ENCODE measurements at places on chromosomes 5 and 9.
A peak's percentile ranks its signal among the peaks of the same experiment; 100 is the strongest.

GRCh38 chr5:98516701-98517100 is 256.8 kb upstream of the RGMB start:
- ATAC-seq, result no peak

GRCh38 chr5:72523960-72524582 is 16.9 kb upstream of the ZNF366 start:
- ATAC-seq, result peak; percentile 59

GRCh38 chr9:123382653-123383511 is 26.9 kb downstream of the CRB2 start:
- ATAC-seq, result no peak

GRCh38 chr5:34923694-34924461 is 5.5 kb upstream of the DNAJC21 start:
- peak; percentile 87 for ATAC-seq

DNA sequence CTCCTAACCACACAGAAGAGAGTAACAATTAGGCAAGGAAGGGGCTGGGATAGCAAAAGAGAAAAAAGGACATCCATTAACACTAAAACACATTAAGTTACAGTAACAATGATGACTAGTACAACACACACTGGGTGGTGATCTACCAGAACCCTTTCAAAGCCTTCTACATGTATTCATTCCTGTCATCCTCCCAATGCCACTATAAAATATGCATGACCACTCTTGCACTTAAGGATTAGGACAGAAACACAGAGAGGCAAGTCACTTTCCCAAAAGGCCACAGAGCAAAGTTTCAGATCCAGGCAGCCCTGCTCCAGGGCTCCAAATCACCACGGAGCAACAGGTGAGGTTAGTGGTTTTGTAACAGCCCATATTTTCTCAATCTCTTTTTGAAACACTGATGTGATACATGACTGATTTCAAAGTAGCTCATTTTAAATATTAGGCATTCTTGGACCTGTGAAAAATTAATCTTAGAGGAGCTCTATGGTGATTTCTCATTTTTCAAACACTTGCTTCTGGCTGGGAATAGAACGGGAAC is 86.7 kb downstream of the AUH start:
- no peak for ATAC-seq

DNA sequence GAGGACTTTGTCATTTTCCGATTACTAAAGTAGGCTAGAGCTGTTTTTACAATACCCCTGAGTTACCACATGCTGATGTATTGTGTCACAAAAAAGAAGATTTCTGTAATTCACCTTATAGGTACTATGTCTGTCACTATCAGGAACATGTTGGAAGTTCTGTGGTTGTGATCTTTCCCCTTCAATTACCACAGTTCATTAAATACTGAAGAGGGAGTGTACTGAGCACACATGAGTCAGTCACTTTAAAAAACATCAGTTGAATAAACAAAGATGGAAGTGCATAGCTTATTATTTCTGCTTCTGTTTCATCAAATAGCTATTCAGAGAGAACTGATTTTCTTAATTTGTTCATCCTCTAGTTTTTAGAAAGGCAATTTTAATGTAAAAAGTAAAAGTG is 31.7 kb downstream of the AP3S1 start:
- peak; percentile 13 for ATAC-seq

GRCh38 chr5:97010606-97011005 is 74.7 kb downstream of the LNPEP start:
- no peak for ATAC-seq

DNA sequence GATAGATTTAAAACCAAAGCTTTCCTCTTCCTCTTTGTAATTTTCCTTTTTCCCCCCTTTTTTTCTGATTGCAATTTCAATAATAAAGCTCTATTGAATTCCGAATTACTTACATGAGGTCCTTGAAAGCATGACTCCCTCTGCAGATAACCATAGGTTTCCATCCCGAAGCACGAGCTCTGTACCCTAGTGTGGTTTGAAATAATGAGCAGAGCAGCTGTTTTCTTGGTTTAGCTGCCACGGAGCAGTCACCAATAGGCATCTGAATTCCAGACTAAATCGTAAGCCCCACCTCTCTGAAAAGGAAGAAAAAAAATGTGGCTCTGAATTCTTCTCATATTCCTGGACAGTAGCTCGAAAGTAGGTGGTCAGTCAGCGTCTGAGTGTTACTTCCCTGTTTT is 18.5 kb upstream of the GNE start:
- no peak for ATAC-seq

GRCh38 chr9:73056245-73056644 is 95.4 kb upstream of the ANXA1 start:
- no peak for ATAC-seq

- ATAC-seq, result no peak
These were observed 8.5 kb upstream of the INIP start for GRCh38 chr9:112726428-112726827.

DNA sequence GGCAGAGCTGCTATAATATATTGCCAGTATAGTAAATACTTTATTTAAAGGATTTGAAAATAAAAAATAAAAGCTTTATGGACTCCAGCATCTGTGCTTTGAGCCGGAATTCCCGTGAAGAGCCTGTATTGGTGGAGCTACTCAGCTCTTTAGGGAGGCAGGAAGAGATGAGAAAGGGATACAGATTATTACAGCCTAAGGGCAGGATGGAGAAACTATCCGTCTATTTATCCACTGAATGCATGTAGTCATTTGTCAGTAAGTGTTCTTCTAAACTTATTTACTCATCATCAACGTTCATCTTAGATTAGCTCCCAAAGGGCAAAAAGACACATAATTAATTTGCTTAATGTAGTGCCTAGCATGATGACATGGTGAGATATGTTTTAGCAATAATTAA is 48.4 kb downstream of the SLC1A1 start:
- no peak for ATAC-seq

DNA sequence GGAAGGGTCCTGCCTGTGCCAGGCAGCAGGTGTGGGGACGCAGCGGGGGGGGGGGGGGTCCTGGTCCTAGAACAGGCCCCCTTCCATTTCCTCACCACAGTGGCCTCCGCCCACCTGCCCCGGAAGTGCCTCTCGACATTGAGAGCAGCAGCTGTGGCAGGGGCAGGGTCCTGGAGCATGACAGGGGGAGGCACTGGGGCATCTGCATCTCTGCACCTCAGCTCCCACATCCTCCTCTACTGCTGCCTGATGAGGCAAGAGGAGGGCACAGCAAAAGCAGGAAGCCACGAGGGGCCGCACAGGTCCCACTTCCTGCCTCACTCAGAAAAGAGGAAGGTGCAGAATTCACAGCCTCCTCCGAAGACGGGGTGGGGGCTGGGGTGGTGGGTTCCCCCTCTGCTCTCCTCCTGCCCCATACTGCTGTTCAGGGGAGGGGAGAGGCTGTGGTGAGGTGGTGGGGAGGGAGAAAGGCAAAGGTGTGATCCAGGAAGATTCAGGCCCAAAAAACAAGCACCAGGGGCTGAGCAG is 14.8 kb downstream of the AKNA start:
- peak; percentile 80 for ATAC-seq

DNA sequence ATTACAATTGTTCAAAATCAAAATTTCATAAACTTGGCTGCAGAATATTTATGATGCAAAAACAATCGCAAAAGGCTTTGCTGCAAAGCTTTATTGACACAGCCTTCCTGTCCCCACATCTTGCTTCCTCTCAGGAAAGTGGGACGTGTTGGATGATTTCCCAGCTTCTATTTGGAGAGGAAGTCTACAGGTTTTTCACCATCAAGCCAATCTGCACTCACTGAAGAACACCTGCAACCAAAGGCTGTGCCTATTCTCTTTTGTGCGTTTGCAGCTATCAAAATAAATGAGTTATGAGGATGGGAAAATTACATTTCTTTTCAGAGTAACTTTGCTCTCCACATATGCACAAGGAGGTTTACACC is 214.4 kb downstream of the PLK2 start:
- ATAC-seq, result no peak

- ATAC-seq, result no peak
These were observed 27.7 kb downstream of the NEK6 start for GRCh38 chr9:124285490-124285889.

GRCh38 chr5:103744159-103744558 is 181.6 kb upstream of the NUDT12 start:
- ATAC-seq, result no peak

- ATAC-seq, result peak; percentile 39
These were observed 26.0 kb downstream of the BICD2 start for GRCh38 chr9:92738661-92739081.

DNA sequence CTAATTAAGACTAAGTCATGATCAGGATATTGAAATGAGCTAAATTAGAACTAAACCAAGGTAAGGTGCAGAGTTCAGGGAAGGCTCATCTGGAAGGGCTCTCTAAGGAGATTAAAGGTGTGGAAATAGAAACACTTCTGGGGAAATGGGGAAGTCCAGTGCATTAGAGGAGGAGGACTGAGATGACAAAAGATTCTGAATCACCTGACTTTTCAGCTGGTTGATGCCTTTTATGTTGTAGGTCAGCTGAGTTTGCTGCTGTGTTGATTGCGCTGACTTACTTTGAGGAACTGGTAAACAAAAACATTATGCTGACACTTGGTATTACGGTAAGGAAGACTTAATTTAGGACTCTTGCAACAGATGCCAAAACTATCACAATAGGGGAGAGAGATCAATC is 23.8 kb downstream of the IFNA5 start:
- ATAC-seq, result no peak

DNA sequence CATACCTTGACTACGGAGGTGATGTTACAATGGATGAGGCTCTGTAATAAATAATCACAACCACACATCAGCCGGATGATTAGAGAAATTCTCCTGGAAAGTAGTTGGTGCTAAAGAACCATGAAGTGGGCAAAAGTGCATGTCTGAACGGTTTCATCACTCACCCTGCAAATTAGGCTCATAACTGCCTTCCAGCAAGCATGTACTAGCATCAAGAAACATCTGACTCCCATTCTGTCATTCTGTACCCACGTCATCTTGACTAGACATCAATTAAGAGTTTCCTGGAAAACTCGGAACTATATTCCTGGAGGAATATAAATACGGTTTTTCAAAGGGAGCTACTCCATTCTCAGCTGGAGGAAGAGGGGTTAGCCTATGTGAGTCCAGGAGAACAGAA is 52.2 kb downstream of the HSD17B3 start:
- no peak for ATAC-seq
